A549 treated with AZD2906 at 1 μM for 4 hours (cell line): ENCODE measurements at places on chromosomes 2 and 18. TPM values are rescaled to one million over a fixed set of nuclear protein-coding genes. Genes with fewer than 3 reads are reported as not detected.

CD207 gene
- total RNA-seq = not detected in 5 replicates

GREB1L gene
- total RNA-seq = 3.1 to 5.9 TPM (median 5.3 TPM) in 5 replicates

PKDCC gene
- 20.4 to 26.2 TPM (median 22.4 TPM) in 5 replicates for total RNA-seq

RGPD4 gene
- 0.03 to 0.07 TPM (median 0.05 TPM) in 4 of 5 replicates, not detected in the other for total RNA-seq

TSPYL6 gene
- total RNA-seq = not detected in 5 replicates

RAB27B gene
- 11.0 to 16.7 TPM (median 13.1 TPM) in 5 replicates for total RNA-seq

GPR39 gene
- total RNA-seq = 6.7 to 7.5 TPM (median 6.9 TPM) in 5 replicates
